ENCODE measurements at places on chromosomes 13 and 19.
A peak's percentile ranks its signal among the peaks of the same experiment; 100 is the strongest.

DNA sequence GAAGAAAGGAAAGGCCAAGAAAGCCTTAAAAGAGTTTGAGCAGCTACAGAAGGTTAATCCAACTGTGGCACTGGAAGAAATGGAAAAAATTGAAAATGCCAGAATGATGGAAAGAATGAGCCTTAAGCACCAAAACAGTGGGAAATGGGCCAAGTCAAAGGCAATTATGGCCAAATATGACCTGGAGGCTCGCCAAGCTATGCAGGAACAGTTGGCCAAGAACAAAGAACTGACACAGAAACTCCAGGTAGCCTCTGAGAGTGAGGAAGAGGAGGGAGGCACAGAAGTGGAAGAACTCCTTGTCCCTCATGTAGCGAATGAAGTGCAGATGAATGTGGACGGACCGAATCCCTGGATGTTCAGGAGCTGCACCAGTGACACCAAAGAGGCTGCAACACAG lies 5.1 kb downstream of the UTP14C start:
- no peak for DNase-seq

GRCh38 chr13:37074703-37075102 lies 15.2 kb upstream of the SUPT20H start:
- peak; percentile 41 for DNase-seq

- no peak for DNase-seq
Measured at GRCh38 chr13:19586904-19587634, 25.7 kb upstream of the TPTE2 start.

DNA sequence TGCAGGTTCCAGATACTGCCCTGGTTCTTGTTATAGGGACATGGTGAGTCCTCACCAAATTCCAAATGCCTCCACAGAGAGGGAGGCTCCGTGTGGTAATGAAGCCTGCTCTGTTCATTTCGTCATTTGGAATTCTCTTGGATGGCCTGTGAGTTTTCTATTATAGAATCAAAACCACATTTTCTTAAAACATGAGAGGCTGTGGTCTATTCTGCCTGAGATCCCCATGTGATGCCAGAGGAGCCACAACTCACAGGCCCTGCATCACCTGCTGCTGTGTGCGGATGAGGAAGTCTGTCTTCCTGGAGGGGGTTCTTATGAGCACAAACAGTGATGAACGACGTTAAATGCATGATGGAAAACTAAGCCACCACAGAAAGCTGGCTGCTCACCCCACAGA lies 264.4 kb downstream of the UQCRFS1 start:
- DNase-seq = no peak

DNA sequence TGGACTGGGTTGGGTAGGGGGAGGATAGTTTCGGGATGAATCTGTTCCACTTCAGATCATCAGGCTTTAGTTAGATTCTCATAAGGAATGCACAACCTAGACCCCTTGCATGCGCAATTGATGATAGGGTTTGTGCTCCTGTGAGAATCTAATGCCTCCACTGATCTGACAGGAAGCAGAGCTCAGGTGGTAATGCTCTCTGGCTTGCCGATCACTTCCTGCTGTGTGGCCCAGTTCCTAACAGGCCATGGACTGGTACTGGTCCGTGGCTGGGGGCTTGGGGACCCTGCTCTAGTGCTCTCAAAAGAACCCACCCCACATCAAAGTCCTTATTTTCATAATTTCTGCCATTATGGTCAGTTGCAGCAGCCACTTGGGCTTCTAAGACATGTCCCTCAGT lies 30.1 kb downstream of the DNAJC3 start:
- DNase-seq = no peak

DNA sequence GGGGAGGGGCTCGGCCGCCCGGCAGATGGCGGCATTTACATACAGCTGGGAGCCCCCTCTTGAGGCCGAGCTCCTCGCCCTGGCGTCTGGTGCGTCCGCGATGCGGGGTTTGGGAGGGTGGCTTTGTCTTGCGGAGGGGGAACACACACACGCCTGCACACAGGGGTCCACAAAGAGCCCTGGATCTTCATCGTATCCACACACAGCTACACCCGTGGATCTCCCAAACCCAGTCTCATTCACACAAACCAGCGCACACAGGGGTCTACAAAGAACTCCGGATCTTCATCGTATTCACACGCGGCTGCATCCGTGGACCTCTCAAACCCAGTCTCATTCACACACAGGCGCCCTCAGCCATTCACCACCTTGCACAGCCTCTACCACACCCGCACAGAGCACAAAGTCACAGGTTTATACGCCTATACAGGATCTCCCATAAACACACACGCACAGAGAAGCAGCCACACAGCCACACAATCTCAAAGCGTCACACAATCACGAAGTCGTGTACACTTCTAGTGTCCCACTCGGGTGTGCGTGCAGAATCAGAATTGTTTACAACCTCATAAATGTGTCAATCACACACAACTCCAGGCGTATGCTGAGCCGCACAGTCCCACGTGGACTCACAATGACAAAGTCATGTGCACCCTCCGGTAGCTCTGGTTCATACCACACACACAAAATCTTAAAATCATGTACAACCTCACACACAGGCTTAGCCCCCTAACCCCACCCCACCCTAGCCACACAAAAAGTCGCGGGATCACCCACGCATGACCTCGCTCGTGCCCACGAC lies 550 bp upstream of the DLL3 start:
- DNase-seq = peak; percentile 53

- DNase-seq = no peak
Measured at GRCh38 chr13:33004511-33004910, 11.7 kb upstream of the KL start.

DNA sequence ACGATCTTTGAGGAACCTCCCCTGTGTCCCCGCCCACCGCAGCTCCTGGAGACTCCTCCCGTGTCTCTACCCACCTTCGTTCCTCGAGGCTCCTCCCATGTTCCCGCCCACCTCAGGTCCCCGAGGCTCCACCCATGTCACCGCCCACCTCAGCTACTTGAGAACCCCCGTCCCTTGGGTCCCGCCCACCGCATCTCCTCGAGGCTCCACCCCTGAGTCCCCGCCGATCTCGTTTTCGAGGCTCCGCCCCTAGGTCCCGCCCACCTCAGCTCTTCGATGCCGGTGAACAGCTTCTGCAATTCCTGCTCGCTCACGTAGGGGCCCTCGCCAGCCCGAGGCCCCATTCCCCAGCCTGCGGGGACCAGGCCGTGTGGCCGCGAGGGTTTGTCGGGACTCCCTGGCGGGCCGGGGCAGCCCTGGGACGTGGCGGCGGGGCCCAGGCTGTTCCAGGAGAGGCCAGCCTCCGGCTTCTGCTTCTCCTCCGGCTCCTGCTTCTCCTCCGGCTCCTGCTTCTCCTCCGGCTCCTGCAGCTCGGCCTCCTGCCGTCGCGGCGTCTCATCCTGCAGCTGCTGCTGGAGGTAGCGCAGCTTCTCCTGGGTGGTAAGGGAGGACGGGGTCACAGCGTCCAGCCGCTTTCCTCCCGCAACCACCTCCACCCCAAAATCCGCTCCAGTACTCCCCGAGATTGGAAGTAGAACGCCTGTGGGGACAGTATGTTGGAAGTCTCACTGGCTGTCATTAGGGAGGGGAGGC lies 16.7 kb downstream of the TSKS start:
- peak; percentile 39 for DNase-seq

- peak; percentile 20 for DNase-seq
Measured at GRCh38 chr13:92900446-92900845, 326.2 kb upstream of the GPC6 start.

DNA sequence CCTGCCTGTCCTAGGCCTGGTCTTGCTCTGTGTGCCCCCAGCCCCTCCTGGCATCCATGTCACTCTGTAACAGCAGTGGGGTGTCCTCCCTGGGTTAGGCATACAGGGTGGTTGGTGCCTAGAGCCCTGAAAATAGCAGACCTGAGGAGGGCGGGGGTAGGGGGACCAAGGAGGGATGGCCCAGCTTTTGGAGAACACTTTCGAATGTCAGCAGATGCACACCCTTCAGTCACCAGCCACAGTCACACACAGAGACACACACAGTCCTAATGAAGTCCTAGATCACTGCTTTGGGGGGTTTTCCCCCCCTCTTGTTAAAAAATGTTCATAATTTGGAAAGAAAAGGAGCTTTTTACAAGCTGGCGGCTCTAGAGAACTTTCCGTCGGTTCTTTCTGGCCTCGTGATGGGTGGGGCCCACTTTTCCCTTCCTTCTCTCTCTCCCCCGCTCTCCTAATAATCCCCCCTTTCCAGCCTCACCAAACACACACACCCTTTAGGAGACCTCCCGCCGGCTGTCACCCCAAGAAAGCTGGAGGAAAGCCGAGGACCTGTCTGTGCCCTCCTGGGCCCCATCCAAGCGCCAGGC lies 47.9 kb downstream of the LYL1 start:
- DNase-seq = peak; percentile 51

Measured in astrocyte of the hippocampus (primary cell).